H4 (cell line): ENCODE measurements at places on chromosomes 3 and 15.

GRCh38 chr3:30631243-30631904 lies 25.0 kb downstream of the TGFBR2 start:
- peak; percentile 48 for DNase-seq

DNA sequence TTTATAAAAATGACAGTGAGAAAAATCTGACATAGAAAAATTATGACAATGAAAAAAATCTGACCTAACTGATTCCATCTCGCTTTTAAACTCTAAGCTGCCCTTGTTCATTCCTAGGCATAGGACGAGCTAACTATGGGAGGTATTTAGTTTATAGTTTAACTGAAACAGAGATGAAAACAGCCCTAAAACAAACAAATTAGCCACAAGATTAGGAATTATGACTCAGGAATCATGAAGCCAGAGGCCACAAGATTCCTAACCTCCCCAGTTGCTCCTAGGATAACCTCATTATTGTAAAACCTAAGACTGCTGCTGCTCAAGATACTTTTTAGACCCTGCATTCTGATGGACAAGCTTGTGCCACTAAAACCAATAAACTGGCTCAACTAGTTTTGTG lies 122.7 kb upstream of the MNS1 start:
- DNase-seq = peak; percentile 45

- DNase-seq = no peak
Measured at GRCh38 chr15:73912030-73912596, 14.1 kb upstream of the LOXL1 start.

GRCh38 chr3:81279481-81280379 lies 481.7 kb downstream of the GBE1 start:
- no peak for DNase-seq

DNA sequence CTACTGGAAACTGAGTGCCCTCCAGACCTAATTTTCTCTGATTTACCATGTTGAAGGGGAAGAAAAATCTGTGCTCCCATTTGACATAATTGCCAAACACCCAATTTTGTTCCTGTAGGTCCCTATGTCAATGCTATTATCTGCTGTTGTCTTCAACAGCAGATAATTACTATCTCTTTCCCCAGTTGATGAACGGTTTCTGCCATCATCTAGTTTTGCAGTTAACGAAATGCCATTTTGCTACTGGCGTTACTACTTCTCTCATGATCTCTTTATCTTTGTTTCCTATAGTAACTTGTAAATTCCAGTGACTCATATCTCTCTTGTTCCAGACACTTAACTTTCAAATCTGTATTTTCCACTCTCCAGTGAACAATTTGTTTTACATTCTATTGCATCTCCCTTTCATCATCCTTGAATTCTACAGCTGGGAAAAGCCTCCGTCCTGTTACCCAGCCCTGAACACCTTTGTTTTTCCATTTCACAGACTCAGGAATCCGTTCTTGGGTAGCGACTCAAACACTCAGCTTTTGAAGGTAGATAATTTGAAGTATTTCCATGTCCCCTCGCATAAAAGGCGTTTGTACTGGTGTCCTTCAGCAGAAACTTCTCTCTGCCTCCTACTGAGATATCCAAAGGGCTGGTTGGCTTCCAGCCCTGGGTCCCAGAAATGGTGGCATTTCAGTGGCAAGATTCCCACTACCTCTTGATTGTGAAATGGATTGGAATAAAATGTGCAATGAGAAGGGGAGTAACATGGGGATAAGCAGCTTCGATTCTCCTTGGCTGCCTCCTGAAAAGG lies 111.7 kb downstream of the FOXB1 start:
- DNase-seq = peak; percentile 35

GRCh38 chr3:52070724-52071621 lies 14.6 kb upstream of the DUSP7 start:
- DNase-seq = no peak

- no peak for DNase-seq
Measured at GRCh38 chr3:139328356-139328755, 15.5 kb upstream of the MRPS22 start.

GRCh38 chr3:69031635-69032034 lies 18.2 kb upstream of the EOGT start:
- no peak for DNase-seq
